ENCODE measurements at places on chromosomes 4 and X. TPM values are rescaled to one million over a fixed set of nuclear protein-coding genes. Genes with fewer than 3 reads are reported as not detected.

VEGFD gene
- 17.1 TPM for total RNA-seq

ADH4 gene
- 0.31 TPM for total RNA-seq

SSX1 gene
- not detected for total RNA-seq

GRCh38 chr4:144056800-144057199 lies 37.6 kb upstream of the GYPB start:
- DNase-seq, result no peak

GRCh38 chrX:17403189-17403691 lies 28.2 kb downstream of the NHS start:
- no peak for DNase-seq

All from upper lobe of left lung (tissue), 6 donors.